ENCODE measurements at places on chromosomes 5 and 9. TPM values are rescaled to one million over a fixed set of nuclear protein-coding genes. Genes with fewer than 3 reads are reported as not detected.

Gene GOLM1
- 79.4 TPM for total RNA-seq

Gene RORB
- 0.75 TPM for total RNA-seq

Gene IRX2
- total RNA-seq, result 8.0 TPM

Gene OTP
- not detected for total RNA-seq

Gene CDC42SE2
- total RNA-seq, result 27.4 TPM

Gene PTPDC1
- total RNA-seq, result 12.7 TPM

Gene HSD17B3
- 0.40 TPM for total RNA-seq

Gene SUSD1
- 10.4 TPM for total RNA-seq

Gene SELENOP
- total RNA-seq, result 121 TPM

Gene DAPK1
- total RNA-seq, result 139 TPM

Gene DOCK8
- 34.8 TPM for total RNA-seq

Gene ELOVL7
- 5.1 TPM for total RNA-seq

Gene PCDHGB1
- 1.9 TPM for total RNA-seq

Gene FOXD4L6
- not detected for total RNA-seq

Gene HTR4
- not detected for total RNA-seq

Gene SLC36A1
- 25.5 TPM for total RNA-seq

Gene SLC46A2
- not detected for total RNA-seq

Gene C9
- total RNA-seq, result not detected

Gene STKLD1
- 1.9 TPM for total RNA-seq

Gene STK32A
- 35.3 TPM for total RNA-seq

Gene FAM169A
- 50.5 TPM for total RNA-seq

Gene MARCOL
- not detected for total RNA-seq

Gene SH3GL2
- 2.1 TPM for total RNA-seq

Gene DND1
- 0.28 TPM for total RNA-seq

Gene SEMA5A
- 46.8 TPM for total RNA-seq

Gene PCDHGC3
- total RNA-seq, result 28.1 TPM

Gene CCNO
- total RNA-seq, result 9.1 TPM

Gene UNC5A
- total RNA-seq, result 1.4 TPM

Gene MYORG
- total RNA-seq, result 35.7 TPM

Gene IL5
- total RNA-seq, result not detected

Gene RAI14
- total RNA-seq, result 88.8 TPM

Gene NPR3
- total RNA-seq, result 0.11 TPM

Gene EIF4E1B
- total RNA-seq, result 2.2 TPM

Gene KCNV2
- total RNA-seq, result 2.0 TPM

Gene AQP3
- total RNA-seq, result 3.1 TPM

Gene FGF18
- total RNA-seq, result 0.57 TPM

Gene C5orf58
- 1.2 TPM for total RNA-seq

Gene PDE4D
- total RNA-seq, result 9.2 TPM

Gene PDE6A
- total RNA-seq, result not detected

Gene NDUFS4
- 79.4 TPM for total RNA-seq

Gene MYMK
- not detected for total RNA-seq

Gene ZNF883
- 14.8 TPM for total RNA-seq

Gene FSTL4
- total RNA-seq, result 5.4 TPM

Gene TICAM2
- total RNA-seq, result 1.1 TPM

Gene IL4
- total RNA-seq, result not detected

Gene LTC4S
- total RNA-seq, result 6.3 TPM

Gene GRM6
- total RNA-seq, result not detected

Gene SLC6A7
- not detected for total RNA-seq

Gene CBY3
- total RNA-seq, result not detected

Gene ASPN
- total RNA-seq, result not detected

Gene ROR2
- total RNA-seq, result 142 TPM

Gene CD180
- not detected for total RNA-seq
